ENCODE measurements at places on chromosomes 4 and X.

GRCh38 chr4:119810001-119810400, 181.4 kb upstream of the PDE5A start:
- no peak for DNase-seq

DNA sequence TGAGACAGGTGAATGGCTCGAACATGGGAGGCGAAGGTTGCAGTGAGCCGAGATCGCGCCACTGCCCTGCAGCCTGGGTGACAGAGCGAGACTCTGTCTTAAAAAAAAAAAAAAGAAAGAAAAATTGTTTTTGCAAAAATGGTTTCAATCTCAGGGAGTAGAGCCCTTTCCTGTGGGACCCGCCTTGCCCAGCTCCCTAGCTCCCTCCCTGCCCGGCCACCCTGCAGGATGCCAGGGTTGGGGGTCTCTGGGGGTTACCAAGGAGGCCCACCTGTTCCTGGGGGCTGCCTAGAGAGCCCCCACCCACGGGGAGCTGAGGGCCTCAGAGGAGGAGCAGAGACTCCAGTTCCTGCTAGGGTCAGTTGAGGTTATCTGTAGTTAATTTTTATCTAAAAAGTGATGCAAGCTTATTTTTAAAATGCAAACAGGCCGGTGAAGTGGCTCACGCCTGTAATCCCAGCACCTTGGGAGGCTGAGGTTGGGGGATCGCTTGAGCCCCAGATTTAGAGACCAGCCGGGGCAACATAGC, 18.7 kb upstream of the PLCXD1 start:
- DNase-seq = no peak

DNA sequence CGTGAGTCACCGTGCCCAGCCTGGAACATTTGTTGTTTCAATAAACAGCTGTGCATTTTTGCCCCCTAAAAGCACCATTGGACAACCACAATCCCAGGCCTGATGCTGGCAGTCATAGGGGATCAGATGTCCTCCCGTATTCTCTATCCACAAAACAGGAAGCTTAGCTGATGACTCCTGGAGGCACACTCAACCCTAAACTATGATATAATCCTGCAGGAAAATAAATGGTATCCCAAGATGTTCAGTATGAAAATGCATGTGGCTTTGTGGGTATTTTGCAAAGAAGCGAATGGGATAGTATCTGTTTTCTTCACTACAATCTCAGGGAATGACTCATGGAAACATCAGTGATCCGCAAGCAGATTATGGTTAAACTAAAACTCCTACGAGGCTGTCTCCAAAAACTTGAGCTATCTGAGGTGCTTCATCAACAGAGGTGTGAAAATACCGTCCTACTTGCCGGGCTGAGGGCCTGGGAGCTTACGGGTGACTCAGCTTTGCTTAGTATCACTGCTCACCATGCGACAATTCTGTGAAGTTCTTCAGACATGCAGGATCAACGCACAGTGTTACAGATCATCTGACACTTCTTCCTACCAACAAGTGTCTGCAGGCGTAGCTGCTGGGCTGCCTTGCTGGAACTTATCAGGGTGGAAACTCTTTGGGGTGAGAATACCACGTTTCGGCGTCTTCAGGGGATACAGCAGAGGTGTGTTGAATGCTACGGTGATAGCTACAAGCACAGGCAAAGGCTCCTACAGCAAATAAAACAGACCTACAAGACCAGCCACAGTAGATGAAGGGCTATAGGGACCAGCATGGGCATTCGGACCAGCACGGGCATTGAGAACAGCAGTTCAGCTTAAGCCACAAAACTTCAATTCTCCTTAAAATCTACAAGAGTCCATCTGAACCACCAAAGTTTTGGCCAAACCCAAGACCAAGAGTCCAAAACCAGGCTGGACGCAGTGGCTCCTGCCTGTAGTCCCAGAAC, 148.5 kb downstream of the DHRSX start:
- DNase-seq = no peak

DNA sequence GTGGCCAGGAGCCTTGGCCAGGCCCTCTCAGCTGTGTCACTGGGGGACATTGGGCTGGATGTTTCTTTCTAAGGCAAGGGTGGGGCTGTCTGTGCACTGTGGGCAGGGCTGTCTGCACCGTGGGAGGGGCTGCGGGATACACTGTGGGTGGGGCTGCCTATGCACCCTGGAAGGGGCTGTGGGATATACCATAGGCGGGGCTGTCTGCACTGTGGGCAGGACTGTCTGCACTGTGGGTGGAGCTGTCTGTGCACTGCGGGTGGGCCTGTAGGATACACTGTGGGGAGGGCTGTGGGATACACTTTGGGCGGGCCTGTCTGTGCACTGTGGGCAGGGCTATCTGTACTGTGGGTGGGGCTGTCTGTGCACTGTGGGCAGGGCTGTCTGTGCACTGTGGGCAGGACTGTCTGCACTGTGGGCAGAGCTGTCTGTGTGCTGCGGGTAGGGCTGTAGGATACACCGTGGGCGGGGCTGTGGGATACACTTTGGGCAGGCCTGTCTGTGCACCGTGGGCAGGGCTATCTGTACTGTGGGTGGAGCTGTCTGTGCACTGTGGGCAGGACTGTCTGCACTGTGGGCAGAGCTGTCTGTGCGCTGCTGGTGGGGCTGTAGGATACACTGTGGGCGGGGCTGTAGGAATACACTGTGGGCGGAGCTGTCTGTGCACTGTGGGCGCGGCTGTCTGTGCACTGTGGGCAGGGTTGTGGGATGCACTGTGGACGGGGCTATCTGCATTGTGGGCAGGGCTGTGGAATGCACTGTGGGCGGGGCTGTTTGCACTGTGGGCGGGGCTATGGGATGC, 31.1 kb downstream of the ACOX3 start:
- no peak for DNase-seq

- DNase-seq = no peak
Observed at GRCh38 chrX:151723156-151723760, 7.4 kb downstream of the FATE1 start.

DNA sequence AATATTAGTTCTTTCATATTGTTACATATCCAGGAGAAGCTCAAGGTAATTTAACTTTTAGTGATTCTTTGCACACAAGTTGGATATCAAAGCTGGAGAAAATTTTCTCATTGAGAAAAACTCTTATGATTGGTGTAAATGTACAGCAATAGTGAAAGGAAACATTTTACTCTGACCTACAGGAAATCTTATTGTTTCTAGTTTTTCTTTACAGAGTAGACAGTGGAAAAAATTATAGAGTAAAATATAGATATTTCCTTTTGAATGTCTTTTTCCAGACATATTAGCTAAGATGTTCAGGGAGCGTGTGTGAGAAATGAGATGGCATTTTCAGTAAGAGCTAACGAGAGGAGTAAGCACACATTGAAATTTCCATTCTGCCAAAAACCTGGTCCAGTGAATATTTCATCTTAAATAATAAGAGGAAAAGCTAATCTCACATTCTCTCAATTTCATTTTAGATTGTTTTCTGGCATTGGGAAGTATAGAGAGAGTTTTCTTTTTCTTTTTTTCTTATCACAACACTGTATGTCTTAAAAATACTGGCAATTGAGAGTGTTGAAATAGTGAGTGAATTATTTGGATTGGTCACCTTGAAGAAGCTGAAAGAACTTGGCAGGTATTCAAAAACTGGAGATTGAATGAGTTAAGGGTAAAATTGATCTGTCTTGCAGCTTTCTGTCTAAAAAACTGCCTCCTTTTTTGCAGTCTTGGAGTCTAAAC, 15.6 kb upstream of the ATP8A1 start:
- DNase-seq = no peak
